ENCODE measurements at places on chromosomes 4 and X.

DNA sequence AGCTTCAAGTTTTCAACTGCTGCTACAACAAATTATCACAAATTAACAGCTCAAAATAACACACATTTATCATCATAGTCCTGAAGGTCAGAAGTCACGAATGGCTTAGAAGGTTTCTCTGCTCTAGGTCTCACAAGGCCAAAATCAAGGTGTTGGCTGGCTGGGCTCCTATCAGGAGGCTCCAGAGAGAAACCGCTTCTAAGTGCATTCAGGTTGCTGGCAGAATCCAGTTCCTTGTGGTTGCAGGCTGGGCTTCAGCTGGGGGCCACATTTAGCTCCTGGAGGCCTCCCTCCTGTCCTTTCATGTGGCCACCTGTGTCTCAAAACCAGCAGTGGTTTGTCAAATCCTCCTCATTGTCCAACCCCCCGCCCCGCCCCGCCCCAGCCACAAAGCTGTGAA is 15.4 kb downstream of the MRFAP1 start:
- no peak for DNase-seq

DNA sequence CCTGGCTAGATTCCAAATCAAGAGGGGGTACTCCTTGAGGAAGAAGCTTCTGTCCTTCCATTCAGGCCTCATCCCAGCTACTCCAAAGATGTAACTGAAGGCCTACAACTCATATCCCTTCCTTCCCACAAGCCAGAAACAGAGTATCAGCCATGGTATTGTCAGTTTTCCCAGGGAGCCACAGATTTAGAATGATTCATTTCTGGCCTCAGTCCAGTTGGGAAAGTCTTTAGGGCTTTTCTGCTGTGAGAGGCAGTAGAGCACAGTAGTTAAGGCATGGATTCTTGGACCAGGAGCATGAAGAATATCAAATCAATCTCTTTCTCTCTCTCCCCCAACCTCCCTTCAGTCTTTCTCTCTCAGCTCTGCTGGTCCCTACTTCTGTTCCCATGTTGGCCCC is 505.0 kb downstream of the BCOR start:
- no peak for DNase-seq

DNA sequence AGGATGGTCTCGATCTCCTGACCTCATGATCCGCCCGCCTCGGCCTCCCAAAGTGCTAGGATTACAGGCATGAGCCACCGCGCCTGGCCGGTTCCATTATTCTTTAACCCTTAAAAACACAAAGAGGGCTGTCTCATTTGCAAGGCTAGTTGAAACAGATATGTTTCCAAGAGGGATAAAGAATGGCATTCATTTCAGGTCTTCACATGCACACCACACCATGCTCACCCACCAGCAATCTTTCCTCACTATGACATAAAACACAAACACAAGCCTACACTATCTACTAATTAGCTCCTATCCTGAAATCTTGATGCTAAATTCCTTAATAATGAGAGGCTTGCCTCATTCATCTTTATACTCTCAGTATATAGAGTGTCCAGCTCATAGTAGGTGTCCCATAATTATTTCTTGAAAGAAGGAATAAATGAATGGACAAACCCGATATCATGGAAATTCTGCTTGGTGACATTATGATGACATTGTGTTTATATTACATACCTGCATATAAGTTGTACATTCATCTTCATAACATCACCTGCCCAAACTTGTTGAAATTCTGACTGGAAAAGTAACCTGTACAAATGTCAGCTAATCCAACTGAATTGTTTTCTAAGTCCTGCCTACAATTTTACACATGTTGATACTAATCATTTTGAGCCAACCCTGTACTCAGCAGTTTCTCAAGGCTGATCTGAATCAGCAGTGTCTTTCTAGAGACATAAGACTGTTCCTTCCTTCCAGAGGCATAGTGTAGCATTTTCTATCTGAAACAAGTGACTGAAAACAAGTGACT is 408.5 kb downstream of the KLHL13 start:
- DNase-seq = no peak

DNA sequence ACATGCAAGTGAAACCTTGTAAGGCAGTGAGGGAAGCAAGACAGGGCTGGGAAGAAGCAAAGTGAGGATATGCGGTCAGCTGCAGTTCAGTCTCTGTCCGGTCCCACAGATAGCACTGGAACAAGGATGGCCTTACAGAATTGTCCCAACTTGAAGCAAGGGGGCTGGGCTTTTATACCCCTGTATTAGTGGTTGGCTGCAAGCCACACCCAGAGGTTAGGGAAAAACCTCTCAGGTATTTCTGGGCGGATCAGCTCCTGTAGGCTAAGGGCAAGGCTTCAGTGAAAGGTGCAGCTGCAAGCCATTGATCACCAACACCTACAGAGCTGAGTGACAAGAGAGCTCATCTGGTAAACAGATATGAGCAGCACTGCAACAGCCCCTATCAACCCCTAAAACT is 89.0 kb downstream of the KDR start:
- no peak for DNase-seq

GRCh38 chr4:73948990-73949706 is 32.7 kb downstream of the PF4 start:
- no peak for DNase-seq

GRCh38 chrX:51893931-51894696 is 691 bp downstream of the MAGED1 start:
- peak; percentile 17 for DNase-seq

GRCh38 chr4:165293061-165293460 is 34.4 kb upstream of the MSMO1 start:
- no peak for DNase-seq

GRCh38 chrX:8845060-8845459 is 43.9 kb upstream of the FAM9A start:
- no peak for DNase-seq

- DNase-seq = no peak
These were observed 30.4 kb downstream of the GNL3L start for GRCh38 chrX:54560411-54560810.

GRCh38 chr4:158914218-158914617 is 145.4 kb downstream of the FNIP2 start:
- no peak for DNase-seq

GRCh38 chr4:96228463-96228862 is 388.6 kb downstream of the PDHA2 start:
- DNase-seq = no peak

GRCh38 chr4:86060341-86060740 is 299.5 kb downstream of the MAPK10 start:
- no peak for DNase-seq

DNA sequence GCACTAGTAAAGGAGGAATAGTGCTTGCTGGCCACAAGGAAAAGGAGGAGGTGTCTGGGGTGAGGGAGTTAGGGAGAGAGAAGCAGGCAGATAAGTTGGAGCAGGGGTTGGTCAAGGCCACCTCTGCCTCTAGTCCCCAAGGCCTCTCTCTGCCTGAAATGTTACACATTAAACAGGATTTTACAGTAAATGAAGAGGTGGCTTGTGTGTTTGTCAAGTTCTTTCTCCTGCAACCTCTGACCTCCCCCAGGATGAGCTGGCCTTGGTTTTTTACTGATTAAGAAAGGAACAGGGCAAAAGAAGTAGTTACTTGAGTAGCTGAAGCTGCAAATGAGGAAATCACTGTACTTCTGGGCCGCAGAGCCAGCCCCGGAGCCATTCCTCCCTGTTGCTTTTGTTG is 2.0 kb downstream of the GJB1 start:
- no peak for DNase-seq

Measured in activated CD4-positive, alpha-beta memory T cell treated with anti-CD3 and anti-CD28 coated beads, Interleukin-2, amount 10 ng/mL, durations not matched to agents 7 days and 5 days (primary cell).